ENCODE measurements at places on chromosomes 5 and 9.

- no peak for DNase-seq
Measured at GRCh38 chr5:97563050-97563657, 380.1 kb upstream of the RIOK2 start.

- DNase-seq = no peak
Measured at GRCh38 chr5:66518052-66518451, 78.1 kb upstream of the MAST4 start.

DNA sequence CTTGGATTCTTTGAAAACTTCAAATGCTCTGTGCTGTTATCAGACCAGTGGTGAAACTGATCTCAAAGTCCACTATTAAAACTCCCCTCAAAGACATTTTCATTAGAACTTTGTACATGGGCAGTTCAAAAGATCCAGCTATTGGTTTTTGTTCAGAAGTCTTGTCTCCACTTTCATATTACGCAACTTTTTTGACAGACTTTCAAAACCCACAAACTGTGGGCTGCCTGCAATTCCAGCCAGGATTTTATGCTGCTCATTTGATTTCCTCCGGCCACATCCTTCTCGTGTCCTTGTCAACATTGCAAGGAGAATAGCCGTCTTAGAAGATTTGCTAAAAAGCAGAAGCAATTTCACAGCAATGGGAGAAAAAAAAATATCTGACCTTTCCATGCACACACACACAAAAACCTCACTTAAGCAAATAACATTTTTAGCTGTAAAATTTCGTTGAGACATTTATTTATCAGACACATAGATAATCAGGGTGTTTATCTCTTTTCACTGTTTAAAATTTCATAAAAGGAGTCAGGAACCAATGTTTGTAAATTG is 1990.5 kb downstream of the MAT2B start:
- DNase-seq = no peak

DNA sequence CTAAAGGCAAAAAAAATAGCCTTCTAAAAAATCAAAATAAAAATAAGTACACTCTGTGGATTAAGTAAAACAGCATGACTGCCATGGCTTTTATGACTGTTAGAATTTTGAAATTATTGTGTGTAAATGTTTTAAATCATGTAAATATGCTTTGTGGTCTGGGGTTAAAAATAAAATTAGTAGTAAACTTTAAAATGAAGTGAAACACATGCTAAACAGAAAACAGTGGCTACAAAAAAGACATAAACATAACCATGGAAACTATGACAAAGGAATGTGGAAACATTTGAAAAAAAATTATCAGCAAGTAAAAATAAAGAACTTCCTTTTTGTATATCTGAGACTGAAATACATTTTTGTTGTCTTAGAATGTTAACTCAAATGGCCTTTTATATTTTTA is 134.5 kb upstream of the SPEF2 start:
- no peak for DNase-seq

DNA sequence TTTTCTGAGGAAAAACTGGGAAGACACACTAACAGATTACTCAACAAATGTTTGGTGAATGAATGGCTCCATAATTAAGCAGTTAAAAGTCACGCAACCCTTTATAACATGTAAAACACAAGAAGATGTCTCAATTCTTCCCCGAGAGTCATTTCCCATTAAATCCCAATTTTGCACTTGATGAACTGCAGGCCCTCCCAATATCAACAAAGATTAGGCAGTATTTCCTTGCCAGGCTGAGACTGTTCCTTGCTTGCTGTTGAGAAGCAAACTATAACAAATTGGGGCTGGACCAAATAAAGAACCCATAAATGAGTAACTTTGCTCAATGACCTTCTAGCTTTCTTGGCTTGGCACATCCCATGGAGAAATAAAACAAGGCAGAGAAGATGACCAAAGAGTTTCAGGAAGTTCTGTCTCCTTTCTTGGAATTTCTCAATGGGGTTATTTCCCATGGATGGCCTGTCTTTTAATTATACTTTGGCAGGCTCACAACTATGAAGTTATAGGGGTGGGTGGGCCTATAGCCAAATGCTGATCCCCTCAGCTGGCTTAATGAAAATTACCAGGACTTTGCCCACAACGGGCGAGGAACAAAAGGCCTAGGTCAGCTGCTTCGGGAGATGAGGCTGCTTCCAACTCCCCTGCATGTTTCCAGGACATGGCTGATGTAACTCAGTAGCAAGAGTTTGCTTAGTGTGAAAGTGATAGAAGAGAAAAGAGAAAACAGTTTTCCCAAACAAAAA is 243.1 kb upstream of the RFX3 start:
- DNase-seq = no peak

- DNase-seq = peak; percentile 41
Measured at GRCh38 chr5:62779010-62779422, 200.4 kb downstream of the LRRC70 start.

- DNase-seq = no peak
Measured at GRCh38 chr9:19208653-19209052, 21.8 kb upstream of the DENND4C start.

GRCh38 chr5:108251350-108251749 is 130.5 kb downstream of the FBXL17 start:
- no peak for DNase-seq

DNA sequence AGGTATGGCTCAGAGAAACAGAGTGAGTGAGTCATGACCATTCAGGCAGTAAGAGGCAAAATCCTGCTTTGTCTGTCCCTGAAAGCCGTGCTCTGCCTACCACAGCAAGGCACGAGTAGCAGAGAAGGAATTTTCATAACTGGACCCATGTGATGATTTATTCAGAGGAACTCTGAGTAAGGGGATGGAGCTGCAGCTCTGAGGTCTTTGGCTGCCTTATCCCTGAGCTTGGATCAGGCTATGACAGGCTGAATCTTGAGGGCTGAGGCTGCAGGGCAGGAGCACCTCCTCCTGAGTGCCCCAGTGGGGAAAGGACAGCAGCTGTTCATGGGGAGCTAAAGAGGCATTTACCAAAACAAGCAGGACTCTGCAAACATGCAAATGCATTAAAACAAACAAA is 183.4 kb downstream of the PAPPA start:
- DNase-seq = no peak

DNA sequence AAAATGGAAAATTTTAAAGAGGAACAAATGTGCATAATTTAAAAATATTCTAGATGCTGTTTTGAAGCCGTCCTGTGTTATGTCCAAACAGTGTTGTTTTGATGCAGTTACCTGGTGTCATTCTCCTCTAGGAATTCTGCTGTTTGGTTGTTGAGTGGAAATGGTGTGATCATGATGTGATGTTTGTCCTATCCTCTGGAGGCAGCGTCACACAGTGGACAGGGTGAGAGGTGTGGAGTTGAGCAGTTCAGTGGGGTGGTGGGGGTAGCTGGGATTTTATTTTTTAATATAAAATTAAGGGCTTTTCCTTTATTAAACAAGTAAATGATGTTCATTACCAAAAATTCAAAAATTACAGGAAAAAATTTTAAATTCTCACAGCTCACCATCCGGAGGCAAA is 31.2 kb downstream of the PRDM6 start:
- DNase-seq = no peak

DNA sequence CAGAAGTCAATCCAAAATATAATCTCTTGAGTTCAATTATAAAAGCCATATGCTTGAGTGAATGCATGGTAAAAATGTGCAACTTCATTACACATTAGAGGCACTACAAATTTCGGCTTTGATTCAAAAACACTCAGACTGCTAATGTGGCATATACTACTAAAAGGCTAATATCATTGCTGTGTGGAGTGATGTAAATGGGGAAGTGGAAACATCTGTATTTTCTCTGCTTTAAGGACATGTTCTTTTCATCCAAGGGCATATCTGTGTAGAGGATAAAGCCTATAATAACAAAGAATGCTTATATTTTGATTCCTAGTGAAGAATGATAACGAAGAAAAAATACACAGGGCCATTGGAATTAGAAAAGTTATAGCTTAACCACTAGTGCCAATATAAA is 643.9 kb upstream of the ZNF608 start:
- DNase-seq = no peak

DNA sequence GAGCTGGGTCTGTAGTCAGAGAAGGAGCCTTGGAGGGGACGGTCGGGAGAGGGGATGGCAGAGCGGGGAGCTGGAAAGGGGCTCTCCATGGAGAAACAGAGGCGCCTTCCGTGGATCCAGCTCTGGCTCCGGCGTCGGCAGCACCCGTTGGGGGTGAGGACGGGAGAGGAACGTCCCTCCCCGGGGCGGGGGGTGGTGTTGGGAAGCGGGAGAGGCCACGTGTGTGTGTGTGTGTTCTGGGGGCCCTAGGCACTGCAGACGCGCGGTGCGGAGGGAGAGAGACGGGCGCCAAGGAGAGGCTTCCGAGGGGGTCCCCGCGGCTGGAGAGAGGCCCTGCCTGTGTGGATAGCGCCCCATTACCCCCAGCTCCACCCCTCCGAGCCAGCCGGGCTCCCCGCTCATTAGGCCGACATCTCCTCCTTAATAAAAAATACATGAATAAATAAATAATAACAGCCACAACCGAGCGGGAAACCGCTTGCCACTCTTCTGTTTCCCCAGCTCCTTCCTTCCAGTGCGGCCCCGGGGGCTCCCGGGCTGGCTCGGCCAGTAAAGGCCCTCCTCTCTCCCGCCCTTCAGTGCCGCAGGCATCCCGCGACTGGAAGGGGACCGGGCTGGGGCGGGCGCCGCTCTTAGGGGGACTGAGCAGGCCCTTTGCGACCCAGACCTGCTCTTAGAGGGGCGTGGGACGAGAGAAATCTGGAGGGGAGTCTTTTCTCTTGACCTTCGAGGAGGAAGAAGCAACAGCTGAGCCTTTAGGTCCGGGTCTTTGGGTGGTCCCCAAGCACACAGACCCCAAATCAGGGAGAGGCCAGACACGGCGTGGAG is 71.3 kb upstream of the ARAP3 start:
- DNase-seq = no peak

DNA sequence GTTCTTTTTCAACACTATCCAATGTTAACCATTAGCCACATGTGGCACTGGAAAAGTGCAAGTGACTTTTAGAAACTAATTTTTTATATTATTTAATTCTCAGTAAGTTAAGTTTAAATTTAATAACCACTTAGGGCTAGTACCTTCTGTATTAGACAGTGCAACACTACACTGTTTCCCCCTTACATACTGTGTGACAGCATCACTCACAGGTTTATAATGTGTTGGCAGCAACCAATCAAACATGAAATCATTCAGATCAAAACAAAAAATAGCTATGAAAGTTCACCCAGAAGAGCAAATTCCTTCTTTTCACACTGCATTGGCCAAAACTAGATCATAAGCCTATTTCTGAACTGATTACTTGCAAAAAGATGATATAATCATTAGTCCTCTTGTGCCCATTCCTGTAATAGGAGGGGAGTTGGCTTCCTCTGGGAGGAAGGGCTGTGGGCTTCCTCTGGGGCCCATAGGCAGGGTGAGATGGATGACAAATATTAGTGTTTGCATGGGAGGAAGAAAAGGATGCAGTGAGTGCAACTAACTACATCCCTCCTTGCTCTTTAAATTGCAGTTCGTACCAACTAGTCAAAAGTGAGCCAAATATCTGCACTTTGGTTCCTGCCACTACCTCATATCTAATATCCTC is 708.1 kb upstream of the RGMB start:
- no peak for DNase-seq

- DNase-seq = no peak
Measured at GRCh38 chr5:122163121-122164069, 34.0 kb downstream of the ZNF474 start.

- no peak for DNase-seq
Measured at GRCh38 chr9:99352826-99353225, 130.7 kb downstream of the SEC61B start.

DNA sequence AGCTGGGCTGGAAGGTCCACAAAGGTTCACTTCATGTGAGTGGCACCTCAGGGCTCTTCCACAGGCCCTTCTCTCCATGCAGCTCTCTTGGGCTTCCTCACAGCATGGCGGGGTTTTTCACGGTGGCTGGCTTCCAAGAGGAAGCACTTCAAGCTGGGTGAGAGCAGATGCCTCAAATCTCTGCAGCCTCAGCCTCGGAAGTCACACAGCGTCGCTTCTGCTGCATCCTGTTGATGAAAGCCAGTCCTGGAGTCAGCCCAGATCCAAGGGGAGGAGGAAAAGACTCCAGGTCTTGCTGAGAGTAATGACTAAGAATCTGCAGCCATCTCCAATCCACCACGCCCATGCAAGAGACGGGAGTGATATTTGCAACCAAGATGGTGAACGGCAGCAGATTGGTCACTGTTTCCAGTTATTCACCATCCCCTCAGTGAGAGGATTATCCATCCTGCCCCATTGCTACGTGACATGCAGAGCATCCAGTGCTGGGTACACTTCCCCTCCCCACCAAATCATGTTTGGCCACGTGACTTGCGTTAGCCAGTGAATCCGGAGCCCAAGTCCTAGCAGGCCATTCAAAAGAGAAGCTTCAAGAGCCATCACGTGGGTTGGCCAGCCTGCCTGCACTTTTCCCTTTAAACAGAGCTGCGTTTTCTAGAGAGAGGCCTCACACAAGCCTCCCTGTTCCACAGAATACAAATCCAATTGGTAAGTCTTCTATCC is 173.9 kb downstream of the C9orf50 start:
- DNase-seq = no peak

DNA sequence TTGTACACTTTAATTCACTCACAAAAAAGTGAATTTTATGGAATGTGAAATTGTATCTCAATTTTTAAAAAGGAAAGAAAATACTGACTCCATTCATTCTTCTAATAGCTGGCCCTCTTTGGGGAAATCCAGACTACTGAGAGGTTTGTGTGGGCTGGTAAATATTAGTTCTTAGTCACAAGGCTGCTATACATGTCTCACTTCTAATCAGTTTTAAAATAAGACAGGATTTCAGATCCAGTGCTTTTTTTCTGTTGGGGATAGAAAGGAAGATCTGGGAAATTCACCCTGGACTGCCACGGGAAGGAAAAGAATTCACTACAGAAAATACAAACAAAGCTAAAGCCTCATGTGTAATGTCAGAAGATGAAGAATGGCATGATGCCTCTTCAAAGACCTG is 32.7 kb upstream of the ADAMTSL1 start:
- DNase-seq = no peak

DNA sequence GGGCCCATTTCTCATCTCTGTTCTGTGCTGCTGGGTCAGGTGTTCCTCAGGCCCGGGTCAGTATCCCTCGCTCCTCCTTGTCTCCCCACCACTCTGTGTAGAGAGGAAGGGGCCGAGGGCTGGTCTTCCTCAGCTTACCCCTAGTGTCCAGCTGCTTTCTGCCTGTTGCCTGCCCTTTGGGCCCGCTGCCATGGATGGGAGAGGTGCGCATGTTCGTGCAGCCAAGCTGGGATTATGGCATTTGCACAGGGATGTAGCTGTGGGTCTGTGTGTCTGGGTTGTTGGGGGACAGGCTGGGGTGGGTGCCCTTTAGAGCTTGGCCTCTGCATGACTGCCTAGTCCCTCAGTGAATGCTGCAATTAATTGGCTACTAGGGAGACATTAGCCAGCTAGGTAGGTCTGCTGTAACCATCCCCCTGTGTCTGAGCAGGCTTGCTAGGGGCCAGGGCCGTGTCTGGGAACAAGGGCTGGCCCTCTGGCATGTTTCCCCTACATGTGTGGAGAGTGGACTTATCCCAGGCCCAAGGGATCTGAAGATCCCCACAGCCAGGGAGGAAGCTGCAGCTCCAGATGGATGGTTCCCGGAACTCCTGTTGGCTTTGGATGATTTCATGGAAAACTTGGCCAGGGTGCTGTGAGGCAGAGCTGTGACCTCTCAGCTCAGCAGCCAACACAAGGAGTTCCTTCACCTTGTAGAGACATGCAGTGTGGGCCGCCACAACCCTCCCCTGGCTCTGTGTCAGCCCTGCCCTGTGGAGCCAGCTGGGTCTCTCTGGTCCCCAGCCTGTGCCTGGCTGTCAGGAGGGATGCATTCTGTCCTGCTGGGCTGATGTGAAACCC is 161.9 kb downstream of the MACROH2A1 start:
- DNase-seq = no peak

Measured in CD4-positive, alpha-beta T cell treated with Interleukin-12 subunit alpha and Interleukin-12 subunit beta, for 1 hour (primary cell).